ENCODE measurements at places on chromosomes 12 and 14.
A peak's percentile ranks its signal among the peaks of the same experiment; 100 is the strongest.

GRCh38 chr12:95316798-95317197 lies 99.2 kb downstream of the VEZT start:
- DNase-seq: no peak

DNA sequence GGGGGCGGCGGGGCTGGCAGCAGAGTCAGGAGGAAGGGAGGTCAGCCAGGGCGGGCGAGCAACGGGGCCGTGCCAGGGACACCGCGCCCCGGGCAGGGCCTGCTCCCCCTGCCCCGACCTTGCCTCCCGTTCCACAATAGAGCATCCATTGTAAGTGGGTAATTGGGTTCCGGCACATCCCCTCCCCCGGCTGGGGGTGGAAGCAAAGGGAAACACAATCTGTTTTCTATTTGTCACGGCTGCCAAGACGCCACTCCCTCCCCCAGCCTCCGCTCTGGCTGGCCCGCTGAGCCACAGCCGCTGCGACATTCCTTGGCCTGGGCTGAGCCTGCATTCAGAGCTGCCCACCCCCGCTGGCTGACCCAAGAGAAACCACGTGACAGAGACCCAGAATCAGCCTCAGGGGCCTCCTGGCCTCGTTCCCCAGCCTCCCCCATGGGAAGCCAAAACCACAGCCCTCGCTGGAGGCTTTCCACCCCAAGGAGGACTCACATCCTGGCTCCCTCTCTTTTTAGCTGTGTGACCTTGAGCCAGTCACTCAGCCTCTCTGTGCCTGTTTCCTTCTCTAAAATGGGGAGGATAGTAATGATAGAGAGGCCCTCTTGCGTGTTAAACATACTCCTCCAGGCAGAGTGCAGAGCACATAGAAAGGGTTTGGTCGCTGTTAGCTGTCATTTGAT lies 117.6 kb downstream of the SCARB1 start:
- peak; percentile 87 for DNase-seq

DNA sequence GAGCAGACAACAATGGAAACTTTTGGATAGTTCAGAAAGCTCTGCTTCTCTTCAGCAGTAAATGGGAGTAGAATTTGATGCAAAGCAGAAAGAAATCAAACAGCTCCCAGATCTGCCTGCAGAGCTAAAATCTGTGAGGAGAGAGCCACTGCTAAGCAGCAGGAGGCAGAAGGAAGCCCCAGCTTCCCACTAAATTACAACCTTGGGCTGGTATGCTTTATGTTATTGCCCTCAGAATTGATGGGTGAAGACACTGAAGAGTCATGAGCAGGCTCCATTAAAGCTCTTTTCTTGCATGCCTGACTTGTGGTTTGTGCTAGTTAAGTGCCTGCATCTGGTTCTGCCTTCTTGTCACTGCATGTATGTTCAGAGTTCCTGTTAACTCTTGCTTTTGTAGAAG lies 8.4 kb downstream of the ZC2HC1C start:
- no peak for DNase-seq

DNA sequence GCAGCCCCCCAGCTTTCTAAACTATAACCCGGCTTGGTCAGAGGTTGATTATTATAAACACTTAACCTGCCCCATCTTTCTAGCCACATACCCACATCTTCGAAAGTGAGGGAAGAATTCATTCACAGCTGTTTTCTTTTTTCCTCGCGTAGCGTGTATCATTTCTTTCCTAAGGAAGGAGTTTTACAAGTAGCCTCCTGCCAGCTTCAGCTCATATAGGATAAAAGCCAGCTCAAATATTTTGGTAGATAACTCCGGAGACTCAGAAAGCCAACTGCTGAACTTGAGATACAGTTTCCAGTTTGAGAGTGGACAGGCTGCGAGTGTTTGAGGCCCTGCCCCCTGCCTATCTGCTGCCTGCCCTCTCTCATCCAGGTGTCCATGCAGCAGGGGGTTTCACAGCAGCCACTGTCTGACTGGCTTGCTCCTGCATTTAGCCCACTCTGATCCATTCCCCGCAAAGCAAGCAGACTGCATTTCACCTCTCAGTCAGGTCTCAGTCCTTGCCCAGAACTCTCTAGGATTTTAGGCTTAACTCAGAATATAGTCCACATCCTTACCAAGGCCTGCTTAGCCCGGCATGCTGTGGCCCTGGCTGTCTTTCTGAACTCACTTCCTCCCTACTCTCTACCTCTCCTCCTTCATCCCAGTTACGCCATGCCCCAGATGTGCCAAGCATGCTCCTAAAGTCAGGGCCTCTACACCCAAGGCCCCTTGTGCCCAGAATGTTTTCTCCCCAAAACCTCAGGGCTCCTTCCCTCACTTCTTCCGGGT lies 46.9 kb downstream of the EVL start:
- no peak for DNase-seq

- no peak for DNase-seq
Observed at GRCh38 chr12:52087961-52088820, 8.7 kb downstream of the SMIM41 start.

DNA sequence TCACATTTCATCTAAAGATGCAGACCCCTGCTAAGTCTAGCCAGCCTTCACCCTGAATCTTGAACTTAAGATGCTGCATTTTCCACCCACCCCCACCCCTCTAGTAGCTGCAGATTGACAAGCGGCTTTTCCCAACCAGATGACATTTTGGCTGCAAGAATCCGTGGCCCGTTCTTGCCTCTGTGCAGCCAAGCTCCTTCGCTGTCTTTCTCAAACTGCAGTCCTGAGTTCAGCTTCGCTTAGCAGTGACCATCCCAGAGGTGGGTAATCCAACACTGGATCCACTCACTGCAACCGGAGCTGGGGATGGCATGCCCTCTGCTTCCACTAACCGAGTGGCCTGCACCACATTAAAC lies 765 bp upstream of the NFYB start:
- no peak for DNase-seq

DNA sequence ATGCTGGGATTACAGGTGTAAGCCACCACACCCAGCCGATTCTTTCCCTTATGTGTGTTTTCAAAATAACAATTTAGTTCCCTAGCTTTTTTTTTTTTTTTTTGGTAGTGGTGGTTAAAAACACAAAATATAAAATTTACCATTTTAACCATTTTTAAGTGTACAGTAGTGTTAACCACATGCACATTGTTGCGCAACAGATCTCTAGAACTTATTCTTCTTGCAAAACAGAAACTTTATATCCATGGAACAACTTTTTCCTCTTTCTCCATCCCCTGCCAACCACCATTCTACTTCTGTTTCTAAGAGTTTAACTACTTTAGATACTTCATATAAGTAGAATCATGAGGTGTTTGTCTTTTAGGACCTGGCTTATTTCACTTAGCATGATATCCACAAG lies 1.1 kb upstream of the NDUFA12 start:
- DNase-seq: no peak

DNA sequence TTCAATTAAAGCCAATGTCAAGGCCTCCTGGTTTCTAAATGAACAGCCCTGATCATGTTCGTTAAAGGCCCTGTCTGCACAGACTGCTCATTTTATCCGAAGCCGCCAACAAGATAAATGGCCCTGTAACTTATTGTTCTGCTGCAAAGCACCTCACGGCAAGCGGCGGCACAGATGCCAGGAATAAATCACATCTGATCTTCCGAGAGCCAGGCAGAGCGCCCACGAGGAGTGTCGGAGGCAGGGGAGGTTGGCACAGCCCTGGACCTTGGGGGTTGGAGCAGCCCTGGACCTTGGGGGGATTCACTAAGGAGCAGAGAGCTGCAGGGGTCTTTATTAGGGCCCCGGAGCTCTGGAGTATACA lies 110.5 kb downstream of the SCARB1 start:
- no peak for DNase-seq

DNA sequence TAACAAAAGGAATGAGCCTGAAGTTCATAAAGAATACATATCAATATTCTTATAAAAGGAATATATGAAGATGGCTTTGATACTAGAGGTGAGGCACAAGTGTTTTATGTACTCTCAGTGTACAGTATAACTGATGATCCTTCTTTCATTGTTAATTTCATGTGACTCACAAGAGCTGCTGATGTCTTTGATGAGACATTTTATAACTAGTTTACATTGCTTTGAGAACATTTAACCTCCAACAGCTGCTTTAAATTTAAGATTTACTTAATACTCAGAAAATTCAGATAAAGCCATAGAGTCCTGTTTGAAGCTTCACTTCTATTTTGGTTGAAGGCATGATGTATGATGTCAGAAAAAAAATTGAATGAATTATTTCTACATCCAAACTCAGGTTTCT lies 59.8 kb downstream of the WASHC4 start:
- no peak for DNase-seq

- DNase-seq: no peak
Observed at GRCh38 chr14:20546877-20547276, 14.0 kb downstream of the RNASE9 start.

DNA sequence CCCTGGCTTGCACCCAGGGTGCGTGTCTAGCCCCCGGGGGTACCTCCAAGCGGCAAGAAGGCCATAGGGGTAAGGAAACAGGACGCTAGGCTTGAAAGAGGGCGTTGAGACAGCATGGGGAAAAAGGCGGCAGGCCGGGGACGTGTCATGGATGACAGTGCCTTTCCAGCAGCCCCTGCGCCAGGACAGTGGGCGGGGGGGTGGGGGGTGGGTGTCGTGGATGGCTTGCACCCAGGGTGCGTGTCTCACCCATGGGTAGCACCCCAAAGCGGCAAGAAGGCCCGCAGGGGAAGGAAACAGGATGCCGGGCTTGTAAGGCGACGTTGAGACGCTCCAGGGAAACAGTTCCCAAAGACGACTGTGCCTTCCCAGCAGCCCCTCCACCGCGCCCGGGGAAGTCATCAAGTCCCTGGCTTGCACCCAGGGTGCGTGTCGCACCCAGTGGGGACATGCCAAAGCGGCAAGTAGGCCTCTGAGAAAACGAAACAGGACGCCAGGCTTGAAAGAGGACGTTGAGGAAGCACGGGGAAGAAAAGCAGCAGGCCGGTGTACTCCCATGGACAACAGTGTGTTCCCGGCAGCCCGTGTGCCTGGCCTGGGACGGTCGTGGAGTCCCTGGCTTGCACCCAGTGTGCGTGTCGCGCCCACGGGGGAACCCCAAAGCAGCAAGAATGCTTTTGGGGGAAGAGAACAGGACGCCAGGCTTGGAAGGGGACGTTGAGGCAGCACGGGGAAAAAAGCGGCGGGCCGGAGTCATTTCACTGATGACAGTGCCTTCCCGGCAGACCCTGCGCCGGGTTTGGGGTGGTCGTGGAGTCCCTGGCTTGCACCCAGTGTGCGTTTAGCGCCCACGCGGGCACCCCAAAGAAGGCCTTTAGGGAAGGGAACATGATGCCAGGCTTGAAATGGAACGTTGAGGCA lies 163.5 kb upstream of the ALG10B start:
- no peak for DNase-seq

DNA sequence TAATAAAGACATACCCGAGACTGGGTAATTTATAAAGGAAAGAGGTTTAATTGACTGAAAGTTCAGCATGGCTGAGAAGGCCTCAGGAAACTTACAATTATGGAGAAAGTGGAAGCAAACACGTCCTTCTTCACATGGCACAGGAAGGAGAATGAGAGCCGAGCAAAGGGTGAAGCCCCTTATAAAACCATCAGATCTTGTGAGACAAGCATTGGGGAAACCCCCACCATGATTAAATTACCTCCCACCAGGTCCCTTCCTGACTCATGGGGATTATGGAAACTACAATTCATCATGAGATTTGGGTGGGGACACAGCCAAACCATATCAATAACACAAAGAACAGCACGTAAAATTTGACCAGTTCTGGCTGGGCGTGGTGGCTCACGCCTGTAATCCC lies 85.6 kb upstream of the ATF7IP start:
- DNase-seq: no peak

GRCh38 chr14:57274551-57274950 lies 5.8 kb downstream of the AP5M1 start:
- no peak for DNase-seq

- DNase-seq: peak; percentile 18
Observed at GRCh38 chr12:119528241-119528640, 65.3 kb upstream of the TMEM233 start.

DNA sequence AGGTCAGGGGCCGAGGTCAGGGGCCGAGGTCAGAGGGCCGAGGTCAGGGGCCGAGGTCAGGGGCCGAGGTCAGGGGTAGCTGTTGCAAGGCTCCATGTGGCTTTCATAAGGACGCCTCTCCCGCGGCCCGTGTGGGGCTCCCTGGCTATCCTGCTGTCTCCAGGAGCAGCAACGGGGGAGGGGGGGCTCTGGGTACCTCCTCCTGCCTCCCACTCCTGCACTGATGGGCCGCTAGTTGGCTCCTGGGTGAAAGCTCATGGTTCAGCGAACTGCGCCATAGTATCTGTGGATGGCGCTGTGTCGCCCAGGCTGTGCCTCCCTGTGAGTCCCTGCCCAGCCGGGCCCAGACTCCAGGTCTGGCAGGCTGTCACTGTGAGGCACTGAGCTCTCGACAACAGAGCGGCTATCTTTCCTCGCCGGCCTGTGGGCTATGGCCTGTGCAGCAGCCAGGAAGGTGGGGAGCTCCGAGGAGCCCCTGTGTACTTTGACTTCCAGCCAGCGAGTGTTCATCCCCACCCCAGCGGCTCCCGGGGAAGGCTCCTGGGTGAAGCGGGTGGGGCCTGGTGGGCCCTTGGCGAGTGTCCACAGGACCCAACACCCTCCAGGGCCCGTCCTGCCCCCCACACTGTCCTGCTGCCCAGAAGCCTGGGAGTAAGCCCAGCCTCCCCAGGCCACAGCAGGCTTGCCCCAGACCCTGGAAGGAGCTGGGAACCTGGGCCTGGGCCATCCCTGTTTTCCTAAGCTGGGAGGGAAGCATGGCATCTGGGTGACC lies 8.1 kb downstream of the RFLNA start:
- no peak for DNase-seq

DNA sequence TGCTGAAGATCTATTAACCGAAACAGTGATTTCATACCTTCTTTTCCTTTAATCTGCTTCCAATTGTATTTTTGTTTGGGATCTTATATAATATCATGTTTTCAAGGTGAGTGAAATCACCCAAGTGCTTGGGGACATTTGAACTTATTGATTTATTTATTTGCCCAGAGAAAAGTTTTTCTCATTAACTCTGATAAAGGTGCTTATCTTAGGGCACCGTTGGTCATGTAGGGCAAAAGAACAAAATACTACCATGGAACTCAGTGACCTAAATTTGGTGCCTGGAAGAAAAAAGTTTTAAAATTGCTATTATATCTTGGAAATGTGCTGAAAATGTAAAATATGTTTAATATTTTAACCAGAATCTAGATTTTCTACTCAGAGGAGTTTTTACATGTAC lies 207.4 kb upstream of the NPAS3 start:
- no peak for DNase-seq

GRCh38 chr12:65106948-65107347 lies 14.2 kb downstream of the WIF1 start:
- DNase-seq: no peak

GRCh38 chr12:77339610-77340009 lies 274.2 kb upstream of the E2F7 start:
- DNase-seq: no peak

- no peak for DNase-seq
Observed at GRCh38 chr12:104619305-104619704, 162.6 kb downstream of the CHST11 start.

GRCh38 chr14:64147126-64147790 lies 146.9 kb downstream of the ESR2 start:
- DNase-seq: no peak

- no peak for DNase-seq
Observed at GRCh38 chr12:106275458-106275857, 27.1 kb upstream of the TCP11L2 start.

All from left renal pelvis (tissue), 4 donors.